NCI-H187 (cell line): ENCODE measurements at places on chromosomes 12 and 14.

GRCh38 chr12:115666168-115666567 lies 611.3 kb downstream of the MED13L start:
- peak; percentile 9 for DNase-seq

DNA sequence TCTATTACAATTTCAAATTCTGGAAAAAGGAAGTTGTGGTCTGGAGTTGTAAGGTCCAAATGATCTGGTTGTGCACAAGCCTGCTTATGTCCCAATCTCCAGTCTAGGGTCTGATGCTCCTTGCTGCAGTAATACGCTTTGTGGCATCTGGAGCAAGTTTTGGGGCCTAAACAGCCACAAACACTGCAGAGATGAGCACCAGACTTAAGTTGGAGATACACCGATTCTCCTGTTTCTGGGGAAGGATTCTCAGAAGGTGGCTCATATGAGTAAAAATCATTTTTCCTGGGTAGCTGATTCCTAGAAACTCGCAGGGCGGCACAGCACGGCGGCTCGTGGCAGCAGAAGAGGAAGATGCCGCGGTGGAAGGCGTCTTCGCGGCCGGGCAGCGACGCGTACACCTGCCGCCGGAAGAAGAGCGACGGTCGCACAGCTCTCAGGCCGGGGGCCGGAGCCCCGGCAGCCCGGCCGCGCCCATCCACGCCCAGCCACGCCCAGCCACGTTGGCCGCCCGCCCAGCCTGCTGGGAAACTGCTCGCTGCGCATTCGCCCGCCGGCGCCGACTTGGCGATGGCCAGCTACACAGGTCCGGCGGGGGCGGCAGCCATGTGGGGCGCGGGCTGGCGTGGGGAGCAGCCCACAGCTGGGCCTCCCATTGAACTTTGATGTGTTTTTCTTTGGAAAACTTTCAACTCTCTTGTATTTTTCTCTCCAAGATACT lies 129.0 kb downstream of the ASCL4 start:
- DNase-seq = peak; percentile 88

DNA sequence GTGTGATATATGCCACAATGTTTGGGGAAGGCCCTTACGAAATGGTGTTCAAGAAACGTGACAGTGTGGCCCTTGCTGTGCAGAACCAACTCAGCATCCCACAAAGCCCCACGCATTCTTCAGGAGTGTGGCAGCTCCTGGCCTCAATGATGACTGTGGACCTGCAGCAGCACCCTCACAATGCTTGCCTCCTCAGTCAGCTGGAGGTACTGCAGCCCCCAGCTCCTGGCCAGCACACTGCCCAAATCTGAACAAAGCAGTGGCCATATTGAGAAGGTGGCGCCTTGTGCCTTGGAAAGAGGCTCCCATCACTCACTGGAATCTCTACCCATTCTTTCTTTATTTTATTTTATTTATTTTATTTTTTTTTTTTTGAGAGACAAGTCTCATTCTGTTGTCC lies 10.4 kb downstream of the POLE2 start:
- no peak for DNase-seq

GRCh38 chr12:64944966-64945365 lies 120.5 kb downstream of the TBC1D30 start:
- DNase-seq = no peak

DNA sequence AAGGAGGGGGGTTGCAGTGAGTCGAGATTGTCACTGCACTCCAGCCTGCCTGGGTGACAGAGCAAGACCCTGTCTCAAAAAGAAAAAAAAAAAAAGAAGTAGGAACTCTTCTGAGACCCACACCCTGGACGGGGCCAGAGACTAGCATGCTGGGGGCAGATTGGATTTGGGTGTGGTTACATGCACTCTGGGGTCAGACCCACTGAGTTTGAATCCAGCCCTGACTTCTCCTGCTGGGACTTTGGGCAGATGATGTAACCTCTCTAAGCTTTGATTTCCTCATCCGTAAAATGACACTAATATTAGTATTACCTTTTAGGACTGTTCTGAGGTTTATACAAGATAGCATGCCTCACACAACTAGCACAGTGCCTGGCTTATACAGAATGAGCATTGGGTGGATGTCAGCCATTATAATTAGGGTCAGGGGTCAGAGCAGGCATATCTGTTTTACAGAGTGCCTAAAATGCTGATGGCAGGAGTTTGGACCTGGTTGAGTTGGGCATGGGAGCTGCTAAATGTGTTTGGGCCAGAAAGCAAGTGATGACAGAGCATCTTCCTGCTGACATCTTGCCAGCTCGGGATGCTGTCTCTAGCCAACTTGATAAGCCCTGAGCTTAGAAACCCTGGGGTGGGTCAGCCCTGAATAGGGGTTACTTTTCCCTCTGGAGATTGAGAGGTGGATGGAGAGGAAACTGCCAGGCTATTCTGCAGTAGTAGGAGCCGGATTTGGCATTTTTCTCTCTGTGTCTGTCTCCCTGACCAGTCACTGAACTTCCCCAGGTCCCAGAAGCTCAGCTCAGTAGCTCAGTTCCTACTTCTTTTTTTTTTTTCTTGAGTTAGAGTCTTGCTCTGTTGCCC lies 15.5 kb downstream of the TPCN1 start:
- no peak for DNase-seq

- DNase-seq = peak; percentile 90
Measured at GRCh38 chr14:75399843-75400775, 27.7 kb upstream of the JDP2 start.

DNA sequence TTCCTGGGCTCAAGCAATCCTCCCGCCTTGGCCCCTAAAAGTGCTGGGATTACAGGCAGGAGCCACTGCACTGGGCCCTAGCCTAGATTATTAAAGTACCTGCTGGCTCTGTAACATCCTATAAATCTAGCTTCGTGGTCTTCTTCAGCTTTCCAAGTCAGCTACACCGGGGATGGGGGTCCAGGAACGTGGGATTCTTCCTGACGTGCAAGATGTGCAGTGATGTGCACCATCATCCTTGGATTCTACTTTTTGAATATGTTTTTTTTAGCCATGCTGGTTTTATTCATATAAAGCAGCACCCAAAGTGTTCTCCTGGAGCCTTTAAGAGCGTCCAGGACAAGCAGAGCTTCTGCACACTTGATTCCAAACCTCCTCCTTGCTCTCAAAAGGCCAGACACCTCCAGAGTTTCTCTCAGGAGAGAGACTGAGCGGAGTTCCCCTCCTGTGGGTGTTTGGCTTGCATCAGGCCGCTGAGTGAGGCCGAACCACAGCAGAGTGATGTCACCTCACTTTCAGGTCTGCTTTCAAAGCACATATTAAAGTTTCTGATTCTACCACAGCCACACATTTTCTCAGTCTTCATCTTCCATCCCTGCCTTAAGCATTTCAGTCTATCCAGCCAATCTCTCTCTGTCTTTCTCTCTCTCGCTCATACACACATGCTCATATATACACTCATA lies 33.4 kb downstream of the VCPKMT start:
- DNase-seq = no peak

DNA sequence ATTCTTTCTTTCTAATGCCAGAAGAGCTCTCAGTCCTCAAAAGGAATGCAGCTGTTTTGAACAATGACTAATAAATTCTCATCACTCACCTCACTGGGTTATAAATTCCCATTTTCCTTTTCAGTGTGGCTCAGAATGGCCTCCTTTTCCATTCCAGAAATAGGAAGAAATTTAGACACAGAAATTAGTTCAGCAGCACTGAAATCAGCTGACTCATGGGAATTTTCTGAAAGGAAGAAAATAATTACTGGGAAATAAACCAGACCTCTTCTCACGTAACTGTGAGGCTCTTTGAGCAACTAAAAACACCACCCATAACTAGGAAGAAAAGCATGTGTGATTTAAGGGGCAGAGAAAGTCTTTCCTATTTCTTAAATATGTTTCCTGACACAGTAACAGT lies 23.8 kb downstream of the CD163 start:
- no peak for DNase-seq

DNA sequence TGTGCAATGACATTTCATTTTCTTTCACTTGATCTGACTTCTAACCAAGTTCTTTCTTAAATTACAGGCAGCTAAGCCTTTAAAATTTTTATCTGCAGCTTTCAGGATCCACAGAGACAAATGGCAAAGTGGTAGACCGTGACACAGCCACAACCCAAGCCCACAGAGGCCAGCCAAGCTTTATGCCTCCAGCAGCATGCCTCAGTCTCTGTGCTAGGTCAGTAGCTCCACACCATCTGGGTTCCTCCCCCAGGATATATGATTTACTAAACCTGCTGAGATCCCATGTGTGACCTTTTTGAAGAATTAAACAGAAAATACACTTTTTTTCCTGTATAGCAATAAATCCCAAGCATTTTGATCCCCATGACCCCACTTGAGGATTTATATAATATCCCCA lies 290.4 kb upstream of the CAND1 start:
- no peak for DNase-seq

DNA sequence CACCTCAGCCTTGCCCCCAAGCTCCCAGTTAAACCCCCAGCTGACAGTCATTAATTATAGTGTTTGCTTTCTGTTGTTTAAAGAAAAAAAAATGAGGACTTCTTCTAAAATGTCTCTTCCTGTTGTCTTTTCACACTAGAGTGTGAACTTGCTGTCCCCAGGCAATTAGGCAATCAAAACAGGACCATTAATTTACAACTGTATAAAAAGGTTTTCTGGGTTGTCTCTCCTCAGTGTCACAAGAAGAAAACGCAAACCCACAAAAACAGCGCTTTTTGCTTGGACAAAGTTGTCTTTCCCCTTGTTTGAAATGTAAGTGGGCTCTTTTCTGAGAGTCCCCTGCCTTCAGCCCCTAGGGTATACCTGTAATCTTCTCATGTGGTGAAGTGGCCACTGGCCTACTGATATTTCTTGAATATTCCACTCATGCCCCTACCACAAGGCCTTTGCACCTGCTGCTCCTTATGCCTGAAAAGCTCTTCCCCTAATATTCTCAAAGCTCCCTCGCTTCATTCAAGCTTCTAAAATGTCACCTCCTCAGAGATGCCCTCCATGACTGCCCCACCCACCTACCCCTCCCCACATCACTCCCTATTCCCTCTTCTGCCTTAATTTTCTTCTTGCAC lies 158.9 kb upstream of the PWP1 start:
- no peak for DNase-seq
